ENCODE measurements at places on chromosomes 1 and 21.

- no peak for DNase-seq
These were observed 47.9 kb upstream of the GNG4 start for GRCh38 chr1:235697508-235697907.

- no peak for DNase-seq
These were observed 9.5 kb downstream of the SCCPDH start for GRCh38 chr1:246733704-246734103.

DNA sequence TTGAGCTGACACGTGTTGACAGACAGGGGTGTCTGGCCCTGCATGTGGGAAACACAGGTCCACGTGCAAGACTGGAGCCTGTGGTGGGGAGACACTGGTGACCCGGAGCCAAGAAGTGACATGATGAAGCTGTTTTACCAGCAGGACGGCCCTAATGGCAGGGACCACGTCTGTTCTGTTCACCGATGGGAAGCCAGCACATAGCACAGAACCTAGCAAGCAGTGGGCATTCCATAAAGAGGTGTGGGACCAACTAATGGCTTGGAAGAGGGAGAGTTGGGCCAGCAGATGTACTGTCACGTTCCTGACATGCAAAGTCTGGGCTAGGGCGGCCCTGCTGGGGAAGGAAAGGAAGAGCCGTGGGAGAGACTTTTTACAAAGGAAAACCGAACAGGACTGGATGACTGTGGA lies 15.3 kb downstream of the NAV1 start:
- DNase-seq, result no peak

DNA sequence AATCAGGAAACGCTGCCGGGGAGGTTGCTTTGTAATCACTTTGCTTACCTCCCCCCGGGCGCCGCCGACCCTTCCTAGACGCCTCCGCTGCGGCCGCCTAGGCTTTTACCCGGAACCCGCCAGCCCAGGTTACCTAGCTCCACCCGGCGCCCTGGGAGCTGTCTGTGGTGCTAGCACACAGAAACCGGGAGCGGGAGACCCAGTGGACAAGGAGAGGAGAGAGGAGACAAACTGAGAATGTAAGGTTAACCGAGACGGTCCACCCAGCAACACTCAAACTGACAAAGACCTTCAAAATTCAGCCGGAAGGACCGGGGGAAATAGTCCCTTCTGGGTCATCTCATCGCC lies 9.8 kb downstream of the BARHL2 start:
- DNase-seq, result no peak

GRCh38 chr1:18496497-18497235 lies 15.9 kb downstream of the KLHDC7A start:
- DNase-seq, result no peak

All from right renal cortex interstitium (tissue), 3 donors.